ENCODE measurements at places on chromosomes 7 and 10.

GRCh38 chr10:109940117-109940516 is 16.8 kb upstream of the XPNPEP1 start:
- no peak for DNase-seq

DNA sequence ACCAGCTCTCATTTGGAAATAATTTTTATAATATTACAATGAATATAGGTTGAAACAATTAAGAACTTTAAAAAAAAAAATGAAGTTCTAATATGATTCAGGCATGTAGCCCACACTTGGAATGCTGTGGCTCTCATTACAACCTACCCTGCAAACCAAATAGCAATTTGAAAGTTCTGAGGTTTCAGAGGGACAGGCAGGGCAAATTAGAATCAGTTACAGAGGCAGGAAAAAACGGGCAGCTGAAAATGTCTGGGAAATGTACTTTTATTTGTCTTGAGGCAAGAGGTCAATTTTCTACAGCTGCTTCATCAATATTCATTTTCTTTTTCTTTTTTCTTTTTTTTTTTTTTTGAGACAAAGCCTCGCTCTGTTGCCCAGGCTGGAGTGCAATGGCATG is 95.3 kb downstream of the PIP4K2A start:
- no peak for DNase-seq

- no peak for DNase-seq
Measured at GRCh38 chr7:18177815-18178660, 150.4 kb upstream of the PRPS1L1 start.

- no peak for DNase-seq
Measured at GRCh38 chr10:43942096-43942850, 293.6 kb upstream of the ZNF32 start.

GRCh38 chr10:117677239-117677638 is 134.7 kb downstream of the EMX2 start:
- DNase-seq, result no peak

- DNase-seq, result no peak
Measured at GRCh38 chr7:99642027-99642426, 25.3 kb downstream of the ZSCAN25 start.

GRCh38 chr7:15922002-15922401 is 235.5 kb upstream of the MEOX2 start:
- DNase-seq, result no peak

- DNase-seq, result no peak
Measured at GRCh38 chr7:74233655-74234285, 20.4 kb downstream of the RFC2 start.

DNA sequence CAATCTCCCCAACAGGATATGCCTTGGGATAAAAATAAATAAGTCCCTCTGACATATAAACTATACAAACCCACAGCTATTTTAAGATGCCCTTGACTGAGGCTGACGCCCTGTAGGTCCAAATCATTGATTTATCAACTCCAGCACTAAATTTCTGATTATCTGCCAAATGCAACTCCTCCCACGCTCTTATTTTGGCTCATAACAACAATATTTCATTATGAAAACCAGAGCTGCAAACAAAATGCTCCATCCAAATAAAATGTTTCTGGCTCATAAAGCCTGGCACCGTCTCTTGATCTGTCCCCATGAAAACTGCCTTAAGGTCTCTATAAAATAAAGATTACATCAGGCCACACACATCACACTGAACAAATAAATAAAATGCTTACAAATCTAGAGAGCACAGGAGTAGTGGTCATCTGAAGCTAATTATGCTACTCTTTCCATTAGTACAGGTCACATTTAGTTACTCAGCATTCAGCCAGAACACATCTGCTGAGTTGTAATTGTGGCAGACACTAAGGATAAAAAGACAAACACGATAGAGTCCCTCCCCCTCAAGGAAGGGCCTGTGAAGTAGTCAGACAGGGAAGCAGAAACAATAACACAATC is 28.8 kb downstream of the CACUL1 start:
- DNase-seq, result no peak

- no peak for DNase-seq
Measured at GRCh38 chr7:110090110-110090820, 1000.7 kb upstream of the LRRN3 start.

DNA sequence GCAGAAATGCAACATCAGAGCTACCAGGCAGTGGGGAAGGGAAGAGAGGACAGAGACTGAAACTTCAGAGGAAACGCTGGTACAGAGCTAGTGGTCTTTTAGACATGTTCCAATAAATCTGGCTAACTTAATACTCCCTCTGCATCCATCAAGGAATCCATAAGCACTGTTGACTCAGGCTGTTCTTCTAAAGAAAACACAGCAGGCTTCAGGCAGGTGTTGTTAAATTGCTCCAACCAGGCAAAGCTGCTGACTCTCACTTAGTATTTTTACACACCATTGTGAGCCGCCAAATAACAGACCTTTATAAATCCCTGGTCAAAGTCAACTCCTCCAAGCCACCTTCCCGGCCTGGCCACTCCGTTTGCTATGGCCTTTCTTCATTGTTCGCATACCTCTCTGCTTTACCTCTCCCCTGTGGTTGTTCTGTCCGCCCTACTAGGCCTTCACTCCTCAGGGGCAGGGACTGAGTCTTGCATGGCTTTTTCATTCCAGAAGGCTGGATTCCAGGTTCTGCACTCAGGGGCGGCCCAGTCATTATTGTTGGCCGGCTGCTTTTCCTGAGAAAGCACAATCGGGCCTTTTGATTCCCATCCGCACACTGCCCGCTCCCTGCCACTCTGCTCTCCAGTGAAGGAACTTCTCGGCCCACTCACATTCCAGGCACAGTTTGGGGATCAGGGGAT is 18.4 kb downstream of the CREB3L2 start:
- no peak for DNase-seq

DNA sequence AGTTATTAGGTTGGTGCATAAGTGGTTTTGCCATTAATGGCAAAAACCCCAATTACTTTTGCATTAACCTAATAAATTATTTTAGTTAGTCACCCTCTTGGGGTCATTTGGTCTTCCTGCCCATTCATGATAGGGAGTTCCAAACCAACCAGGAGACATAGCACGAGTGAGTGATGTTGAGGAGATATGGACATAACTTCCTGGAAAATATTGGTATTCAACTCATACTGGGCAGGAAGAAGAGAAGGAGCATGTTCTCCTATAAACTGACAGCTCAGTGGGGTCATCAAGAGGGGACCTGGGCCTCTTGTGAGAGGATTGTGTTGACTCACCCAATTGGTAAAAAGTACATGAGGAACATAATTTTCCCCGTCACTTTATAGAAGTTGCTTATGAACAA is 23.7 kb downstream of the SPAG6 start:
- no peak for DNase-seq

GRCh38 chr10:26213157-26213800 is 3.3 kb upstream of the GAD2 start:
- no peak for DNase-seq

GRCh38 chr10:123274306-123275135 is 120.3 kb downstream of the BUB3 start:
- DNase-seq, result no peak

- no peak for DNase-seq
Measured at GRCh38 chr10:61633665-61634064, 29.1 kb upstream of the CABCOCO1 start.

DNA sequence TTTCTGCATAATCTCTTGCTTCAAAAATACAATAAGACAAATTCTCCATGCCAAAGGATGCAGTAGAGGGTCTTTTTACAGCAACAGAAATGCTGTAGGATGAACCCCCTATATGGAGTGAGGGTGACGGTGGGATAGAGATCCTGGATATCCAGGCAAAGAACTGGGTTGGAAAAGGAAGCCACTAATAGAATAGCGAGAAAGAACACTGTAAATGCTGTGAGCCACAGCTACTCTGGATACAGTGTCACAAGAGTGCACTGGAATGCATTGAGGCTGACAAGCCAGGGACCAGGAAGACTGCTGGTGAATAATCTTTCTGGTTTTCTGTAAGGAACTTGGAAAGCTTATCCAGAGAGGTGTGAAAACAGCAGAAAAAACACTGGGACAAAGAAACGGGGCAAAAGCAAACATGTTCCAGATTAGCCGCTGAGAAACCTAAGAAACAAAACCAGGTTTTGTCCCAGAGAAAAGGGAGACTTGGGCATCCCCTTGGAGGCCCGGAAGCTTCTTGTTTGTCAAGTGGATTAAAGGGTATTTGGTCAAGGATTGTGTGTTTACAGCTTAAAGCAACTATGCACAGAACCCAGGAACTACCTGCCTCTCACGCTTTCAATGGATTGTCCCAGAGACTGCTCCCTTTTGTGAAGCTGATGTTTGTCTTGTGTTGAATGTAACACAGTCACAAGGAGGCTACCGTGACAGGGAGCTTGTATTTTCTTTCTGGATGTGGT is 6.2 kb upstream of the MSMB start:
- no peak for DNase-seq

DNA sequence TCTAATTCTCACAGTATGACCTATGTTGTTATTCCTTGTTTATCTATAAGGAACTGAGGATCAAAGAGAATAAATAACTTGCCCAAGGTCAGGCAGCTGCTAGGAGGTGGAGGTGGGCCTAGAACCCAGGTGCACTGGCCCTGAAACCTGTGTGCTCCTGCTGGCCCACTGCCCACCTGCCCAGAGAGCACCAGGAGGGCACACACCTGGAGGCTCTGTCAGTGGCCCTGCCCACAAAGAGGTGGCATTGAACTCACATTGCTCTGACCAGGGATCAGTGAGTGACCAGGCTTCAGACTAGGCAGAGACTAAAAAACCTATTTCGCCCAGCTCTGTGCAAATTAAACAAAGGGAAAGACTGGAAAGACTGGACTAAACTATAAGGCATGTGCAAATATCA is 210.6 kb downstream of the TNS3 start:
- no peak for DNase-seq

GRCh38 chr10:43574906-43575305 is 490 bp upstream of the ZNF239 start:
- DNase-seq, result no peak

DNA sequence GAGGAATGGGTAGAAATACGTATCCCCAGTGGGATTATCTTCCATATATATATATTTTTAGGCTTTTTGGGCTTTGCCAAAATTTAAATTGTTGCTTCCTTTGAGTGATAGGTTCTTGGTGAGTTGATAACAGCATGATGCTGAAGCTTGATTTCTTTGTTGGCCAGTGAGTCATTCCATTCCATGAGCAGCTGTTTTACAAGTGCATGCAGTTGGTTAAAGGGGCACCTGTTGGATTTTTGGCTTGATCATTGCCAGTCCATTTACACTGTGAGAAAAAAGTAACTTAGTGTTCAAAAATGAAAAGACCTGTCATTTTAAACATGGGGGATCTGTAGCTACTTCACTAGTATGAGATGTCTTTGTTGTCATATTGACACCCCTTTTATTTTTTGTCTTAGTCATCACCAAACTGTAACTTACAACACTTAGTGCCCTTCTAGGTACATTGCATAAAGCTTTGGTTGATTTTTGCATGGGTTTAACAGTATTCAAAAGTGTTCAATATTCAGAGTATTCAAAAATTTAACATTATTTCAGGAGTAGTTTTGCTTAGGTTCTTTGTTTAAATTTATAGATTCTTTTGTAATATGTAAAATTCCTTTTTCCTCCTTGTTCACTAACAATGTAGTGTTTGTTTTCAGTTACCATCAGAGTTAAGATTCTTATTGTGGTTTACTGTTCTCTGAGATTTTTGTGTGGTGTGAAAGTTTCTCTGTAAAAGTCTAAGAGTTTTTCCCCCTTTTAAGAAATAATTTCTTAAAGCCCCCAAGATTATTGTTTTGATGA is 8.8 kb downstream of the AKAP9 start:
- no peak for DNase-seq

- no peak for DNase-seq
Measured at GRCh38 chr10:97687785-97688781, 1.0 kb upstream of the AVPI1 start.

- no peak for DNase-seq
Measured at GRCh38 chr7:1948887-1949680, 279.0 kb downstream of the ELFN1 start.

DNA sequence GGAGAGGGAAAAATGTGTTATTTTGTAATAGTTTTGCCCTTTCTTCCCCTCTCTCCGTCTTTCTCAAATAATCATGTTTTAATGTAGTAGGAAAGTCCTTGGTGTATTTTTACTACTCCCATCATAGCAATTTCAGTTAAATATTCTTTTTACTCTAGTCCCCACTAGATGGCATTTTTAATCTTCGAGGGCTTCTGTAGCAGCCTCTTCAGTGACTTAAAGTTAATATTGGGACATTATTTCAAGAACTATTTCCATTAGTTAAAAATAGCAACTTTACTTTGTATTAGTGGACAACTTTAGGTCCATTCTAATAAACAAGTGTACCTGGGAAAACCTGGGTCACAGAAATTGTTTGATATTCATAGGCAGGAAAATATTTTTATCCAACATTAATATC is 23.0 kb downstream of the EDRF1 start:
- DNase-seq, result no peak

- no peak for DNase-seq
Measured at GRCh38 chr7:134480730-134481129, 21.8 kb upstream of the AKR1B1 start.

DNA sequence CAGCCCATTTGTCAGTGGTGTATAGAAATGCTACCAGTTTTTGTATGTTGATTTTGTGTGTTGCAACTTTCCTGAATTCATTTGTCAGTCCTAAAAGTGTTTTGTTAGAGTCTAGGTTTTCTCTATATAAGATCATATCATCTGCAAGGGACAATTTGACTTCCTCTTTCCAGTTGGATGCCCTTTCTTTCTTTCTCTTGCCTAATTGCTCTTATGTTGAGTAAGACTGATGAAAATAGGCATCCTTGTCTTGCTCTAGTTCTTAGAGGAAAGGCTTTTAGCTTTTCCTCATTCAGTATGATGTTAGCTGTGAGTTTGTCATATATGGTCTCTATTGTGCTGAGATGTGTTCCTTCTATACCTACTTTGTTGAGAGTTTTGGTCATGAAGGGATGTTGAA is 161.7 kb upstream of the TPK1 start:
- DNase-seq, result no peak

GRCh38 chr7:142855756-142856564 is 1.1 kb downstream of the EPHB6 start:
- no peak for DNase-seq

DNA sequence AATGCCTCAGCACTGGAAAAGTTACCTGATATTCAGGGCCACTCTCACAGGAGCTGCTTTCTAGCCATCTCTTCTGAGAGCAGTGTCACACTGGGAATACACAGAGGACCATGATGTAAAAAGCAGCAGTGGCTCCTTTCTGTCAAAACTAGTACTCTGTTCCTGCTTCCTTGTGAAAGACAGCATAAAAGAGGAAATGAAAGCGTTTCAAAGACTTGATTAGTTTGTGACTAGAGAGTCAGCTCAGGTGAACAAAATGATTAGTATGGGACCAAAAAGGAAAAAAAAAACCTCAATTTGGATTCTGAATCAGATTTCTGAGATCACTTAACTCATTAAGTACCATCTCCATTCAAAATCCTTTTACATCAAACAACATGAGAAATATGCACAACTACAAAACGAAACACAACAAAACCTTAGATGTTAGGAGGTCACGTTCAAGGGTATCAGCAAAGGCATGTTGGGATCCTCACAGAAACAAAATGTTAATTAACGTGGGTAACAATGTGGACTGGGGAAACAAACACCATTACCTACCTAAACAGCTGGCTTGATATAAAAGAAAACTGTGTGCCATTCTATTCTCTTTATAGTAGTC is 103.7 kb downstream of the MACC1 start:
- no peak for DNase-seq

Data from NCI-H2029 treated with DMSO at 0.1 percent for 48 hours (cell line).